Activated naive CD4-positive, alpha-beta T cell treated with anti-CD3 and anti-CD28 coated beads, Interleukin-2, amount 50 U/mL, for 16 hours (primary cell): ENCODE measurements at places on chromosomes 2 and 18.
A peak's percentile ranks its signal among the peaks of the same experiment; 100 is the strongest.

DNA sequence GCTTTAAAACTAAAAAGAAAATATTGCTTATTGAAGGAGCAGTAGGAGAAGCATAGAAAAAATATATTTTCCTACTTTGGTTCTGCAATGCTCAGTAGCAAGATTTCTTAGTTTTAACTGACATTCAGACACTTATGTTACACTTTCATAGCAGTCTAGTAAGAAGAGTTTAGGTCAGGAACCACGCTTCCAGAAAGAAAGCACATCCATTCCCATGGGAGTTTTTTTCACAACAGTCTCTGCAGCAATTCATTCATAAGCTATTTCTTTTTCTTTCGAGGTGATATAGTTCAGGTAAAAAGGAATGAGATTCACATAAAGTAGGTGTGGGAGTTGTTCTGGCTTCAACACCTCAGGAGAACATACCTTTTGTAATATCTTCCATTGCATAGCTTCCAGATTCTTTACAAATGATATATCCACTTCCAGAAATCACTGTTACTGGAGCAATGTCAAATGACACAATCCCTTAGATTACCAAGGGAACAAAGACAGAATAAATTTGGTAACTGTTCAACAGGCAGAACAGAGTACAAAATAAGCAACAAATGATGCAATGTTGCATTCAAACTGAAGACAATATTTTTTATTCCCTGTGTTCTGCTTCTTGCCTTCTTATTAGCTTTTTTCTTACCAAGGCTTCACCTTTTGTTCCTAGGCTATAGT, 95.2 kb upstream of the GULP1 start:
- no peak for DNase-seq

DNA sequence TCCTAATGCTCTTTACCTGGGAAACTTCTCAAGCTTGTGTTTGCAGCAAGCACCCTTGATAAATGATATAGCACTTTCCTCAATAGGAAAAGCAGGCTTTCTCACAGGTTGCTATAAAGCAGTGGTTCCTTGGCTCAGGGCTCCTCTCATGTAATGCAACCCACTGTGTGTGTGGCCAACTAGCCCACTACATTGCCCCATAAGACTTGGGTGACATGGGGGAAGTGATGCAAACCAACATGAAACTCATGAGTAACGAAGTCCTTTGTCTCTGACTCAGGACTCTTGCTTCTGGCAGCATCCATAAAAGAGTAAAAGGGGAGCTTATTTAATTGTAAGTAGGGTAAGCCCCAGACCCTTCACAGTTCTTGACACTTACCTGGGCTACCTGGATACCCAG, 106.9 kb downstream of the COL4A4 start:
- DNase-seq, result no peak

- no peak for DNase-seq
These were observed 19.7 kb downstream of the USP34 start for GRCh38 chr2:61451178-61451577.

DNA sequence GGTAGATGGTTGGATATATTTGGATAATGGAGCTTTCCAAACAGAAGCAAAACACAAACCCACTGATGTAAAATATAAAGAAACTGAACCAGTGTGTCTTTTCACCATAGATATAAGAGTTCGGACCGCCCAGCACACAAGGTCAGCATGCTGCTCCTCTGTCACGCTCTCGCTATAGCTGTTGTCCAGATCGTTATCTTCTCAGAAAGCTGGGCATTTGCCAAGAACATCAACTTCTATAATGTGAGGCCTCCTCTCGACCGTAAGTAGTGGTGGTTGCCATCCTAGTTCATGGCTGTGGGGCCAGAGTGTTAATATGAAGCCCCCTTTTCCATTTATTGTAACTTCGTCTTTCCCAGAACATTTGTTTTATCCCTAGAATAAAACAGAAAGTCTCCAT, 125.2 kb upstream of the LYPD6 start:
- DNase-seq, result no peak

DNA sequence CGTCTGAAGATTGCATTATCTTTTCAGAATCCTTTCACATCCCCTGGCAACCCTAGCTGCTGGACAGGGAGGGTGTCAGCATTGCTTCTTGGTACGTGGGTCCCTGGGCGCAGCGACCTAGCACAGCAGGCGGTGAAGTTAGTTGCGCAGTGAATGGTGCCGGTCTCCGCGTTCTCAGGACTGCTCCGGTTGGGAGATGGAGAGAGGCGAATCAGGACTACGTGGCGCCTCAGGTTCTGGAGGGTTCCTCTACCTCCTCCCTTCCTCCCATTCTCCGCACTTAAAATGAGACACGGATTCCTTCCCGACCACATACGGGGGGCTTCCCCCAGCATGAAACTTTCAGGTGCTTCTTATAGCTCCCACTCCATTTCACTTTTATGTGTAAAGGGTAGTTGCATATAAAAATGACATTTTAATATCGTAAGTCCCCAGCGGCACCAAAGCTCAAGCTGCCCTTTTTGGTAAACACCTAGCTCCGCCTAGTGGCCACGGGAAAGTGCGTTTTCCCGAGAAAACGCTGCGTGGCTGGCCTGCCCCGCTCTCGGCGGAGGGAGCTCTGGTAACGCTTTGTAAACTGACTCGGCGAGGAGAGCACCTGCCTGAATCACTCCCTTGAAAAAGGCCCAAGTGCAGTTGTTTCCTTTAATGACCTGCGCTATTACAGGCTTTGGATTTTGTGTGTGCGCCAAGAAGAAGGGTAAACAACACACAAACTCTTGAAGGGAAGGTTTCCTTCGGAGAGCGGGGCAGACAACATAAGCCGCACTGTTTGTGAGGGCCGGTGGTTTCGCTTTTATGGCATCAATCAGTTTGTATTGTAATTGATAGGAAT, 32.9 kb upstream of the INHBB start:
- DNase-seq, result peak; percentile 79

DNA sequence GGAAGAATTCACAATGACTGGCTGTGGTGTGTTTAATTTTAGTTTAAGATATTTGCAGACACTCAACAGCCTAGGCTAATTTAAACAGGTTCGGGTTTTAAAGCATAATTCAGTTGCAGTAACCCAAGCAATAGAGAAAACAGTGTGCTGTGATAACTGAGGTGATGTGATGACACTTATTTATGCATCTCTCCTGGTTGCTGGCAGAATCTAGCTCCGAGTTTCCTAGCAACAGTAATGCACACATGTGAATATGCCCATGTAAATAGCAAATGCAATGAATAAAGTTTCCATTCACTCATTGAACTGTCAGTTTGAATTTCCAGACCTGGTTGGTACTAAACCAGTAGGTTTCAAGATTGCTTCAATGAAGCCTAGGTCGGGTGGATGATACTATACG, 426.5 kb downstream of the TMX3 start:
- no peak for DNase-seq

DNA sequence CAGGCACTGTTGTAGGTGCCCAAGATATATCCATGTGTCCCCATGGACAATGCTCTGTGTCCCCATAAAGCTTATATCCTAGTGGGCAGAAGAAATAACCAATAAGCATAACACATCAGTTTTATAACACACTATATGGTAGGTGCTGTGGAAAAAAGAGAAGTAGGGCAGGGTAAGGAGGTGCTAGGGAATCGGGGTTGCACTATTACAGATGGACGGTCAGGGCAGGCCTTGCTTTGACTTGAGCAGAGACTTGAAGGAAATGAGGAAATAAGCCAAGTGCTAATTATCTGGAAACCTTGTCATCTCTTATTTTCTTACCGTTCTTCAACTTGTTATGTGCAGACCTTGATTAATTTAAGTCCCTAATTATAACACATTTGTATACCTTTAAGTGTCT, 82.0 kb downstream of the PHLPP1 start:
- no peak for DNase-seq

DNA sequence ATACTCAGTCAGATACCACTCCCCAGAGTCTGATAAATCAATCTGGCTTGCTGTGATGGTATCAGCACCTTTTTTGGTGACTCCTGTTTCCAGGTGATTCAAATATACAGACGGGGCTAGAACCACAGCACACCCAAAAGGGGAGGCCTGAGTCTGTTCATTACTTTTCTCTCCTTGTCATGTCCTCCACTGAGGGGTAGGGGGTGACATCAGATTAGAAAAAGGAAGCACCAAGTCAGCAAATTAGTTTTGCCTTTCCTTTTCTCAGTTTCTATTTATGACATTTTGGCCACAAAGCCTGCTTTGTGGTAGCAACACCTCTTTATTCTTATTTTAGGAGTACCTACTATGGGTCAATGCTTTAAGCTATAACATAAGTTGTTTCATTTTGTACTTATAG, 127.4 kb downstream of the CCDC102B start:
- no peak for DNase-seq

- peak; percentile 60 for DNase-seq
These were observed 45.2 kb downstream of the NCK2 start for GRCh38 chr2:105789745-105790460.

DNA sequence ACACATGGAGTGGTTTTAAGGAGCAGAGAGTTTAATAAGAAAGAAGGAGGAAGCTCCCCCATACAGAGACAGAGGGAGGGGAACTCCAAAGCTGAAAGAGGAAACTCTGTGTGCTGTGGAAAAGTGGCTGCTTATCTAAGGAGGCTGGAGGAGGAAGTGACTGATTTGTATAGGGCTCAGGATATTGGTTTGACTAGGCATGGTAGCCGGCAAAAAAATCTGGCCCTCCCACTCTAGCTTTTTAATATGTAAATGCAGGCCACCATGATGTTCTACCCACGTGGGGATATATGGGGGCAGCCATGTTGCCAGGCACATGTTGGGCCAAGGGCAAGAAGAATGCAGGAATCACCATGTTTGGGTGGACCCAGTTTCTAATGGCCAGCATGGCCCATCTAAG, 64.3 kb downstream of the HNMT start:
- DNase-seq, result no peak

DNA sequence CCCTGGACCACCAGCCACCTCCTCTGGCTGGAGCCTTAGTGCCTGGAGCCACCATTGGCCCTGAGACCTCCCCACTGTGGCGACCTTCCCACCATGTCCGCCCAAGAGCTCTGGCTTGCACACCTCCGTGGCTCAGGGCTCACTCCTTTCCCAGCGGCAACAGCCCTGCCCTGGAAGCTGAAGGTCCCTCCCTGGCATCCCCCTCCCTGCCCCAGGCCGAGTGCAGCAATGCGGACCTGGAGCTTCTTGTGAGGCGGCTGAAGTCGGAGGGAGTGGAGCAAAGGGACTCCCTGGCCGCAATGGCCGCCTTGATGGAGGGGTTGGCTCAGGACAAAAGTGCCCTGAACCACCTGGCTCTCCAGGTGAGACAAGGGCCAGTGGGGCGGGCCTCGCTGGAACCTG, 28.6 kb downstream of the CROCC2 start:
- DNase-seq, result no peak

GRCh38 chr2:233691443-233692433, 952 bp upstream of the UGT1A6 start:
- DNase-seq, result no peak

DNA sequence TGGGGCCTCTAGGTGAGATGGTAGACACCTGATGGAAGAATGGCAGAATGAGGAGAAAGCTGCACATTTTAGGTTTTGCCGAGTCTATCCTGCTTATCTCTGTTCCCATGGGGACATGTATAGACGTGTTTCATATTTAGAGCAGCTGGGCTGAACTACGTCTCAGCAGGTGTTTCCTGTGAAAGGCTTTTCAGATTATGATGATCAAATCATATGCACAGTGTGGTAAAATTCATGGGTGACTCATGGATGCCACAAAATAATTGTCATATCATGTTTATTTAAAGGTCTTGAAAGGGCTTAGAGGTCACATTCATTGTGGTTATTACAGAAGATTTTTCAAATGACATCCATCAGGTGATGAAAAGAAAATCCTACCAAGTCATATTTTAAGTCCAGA, 90.5 kb downstream of the ICOS start:
- no peak for DNase-seq

DNA sequence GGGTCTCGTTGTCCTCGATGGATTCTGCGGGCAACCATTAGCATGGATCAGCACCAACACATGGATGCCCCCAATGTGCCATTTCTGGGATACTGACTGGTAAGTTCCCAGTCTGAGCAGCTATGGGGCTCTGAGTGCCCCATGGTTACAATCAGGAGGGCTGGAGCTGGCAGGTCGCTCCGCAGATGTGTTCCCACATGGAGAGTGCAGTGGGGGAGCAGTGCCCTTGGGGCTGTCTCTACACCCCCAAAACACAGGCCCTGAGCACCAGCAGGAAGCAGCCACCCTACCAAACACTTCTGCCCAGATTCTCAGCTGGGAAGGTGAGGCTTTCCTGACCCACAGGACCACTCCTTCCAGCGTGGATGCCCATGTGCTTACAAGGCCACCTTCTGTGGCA, 8.0 kb downstream of the NGEF start:
- no peak for DNase-seq

GRCh38 chr18:22796113-22796512, 137.0 kb upstream of the RBBP8 start:
- no peak for DNase-seq

- no peak for DNase-seq
These were observed 200.1 kb downstream of the ARHGAP15 start for GRCh38 chr2:143329288-143329687.

GRCh38 chr18:76361219-76361618, 133.8 kb downstream of the ZNF516 start:
- DNase-seq, result no peak

- DNase-seq, result no peak
These were observed 128.7 kb downstream of the PLA2R1 start for GRCh38 chr2:159933727-159934049.

DNA sequence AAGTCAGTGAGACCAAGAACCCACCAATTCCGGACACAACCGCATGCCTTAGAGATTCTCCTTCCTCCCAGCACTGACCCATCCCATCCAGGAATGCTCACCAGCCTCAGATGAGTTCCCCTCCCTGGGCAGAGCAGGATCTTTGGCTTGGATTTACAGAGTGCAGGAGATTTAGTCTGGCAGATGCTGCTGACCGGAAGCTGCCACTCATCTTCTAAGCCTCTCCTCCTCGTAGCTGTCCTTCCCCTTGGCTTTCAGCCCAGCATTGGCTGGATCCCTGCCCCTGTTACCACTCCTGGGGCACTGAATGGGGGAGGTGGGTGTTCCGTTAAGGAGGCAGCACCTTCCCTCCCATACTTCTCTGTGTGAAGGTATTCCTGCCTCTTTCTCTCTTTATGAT, 53.2 kb downstream of the VWA3B start:
- DNase-seq, result no peak

DNA sequence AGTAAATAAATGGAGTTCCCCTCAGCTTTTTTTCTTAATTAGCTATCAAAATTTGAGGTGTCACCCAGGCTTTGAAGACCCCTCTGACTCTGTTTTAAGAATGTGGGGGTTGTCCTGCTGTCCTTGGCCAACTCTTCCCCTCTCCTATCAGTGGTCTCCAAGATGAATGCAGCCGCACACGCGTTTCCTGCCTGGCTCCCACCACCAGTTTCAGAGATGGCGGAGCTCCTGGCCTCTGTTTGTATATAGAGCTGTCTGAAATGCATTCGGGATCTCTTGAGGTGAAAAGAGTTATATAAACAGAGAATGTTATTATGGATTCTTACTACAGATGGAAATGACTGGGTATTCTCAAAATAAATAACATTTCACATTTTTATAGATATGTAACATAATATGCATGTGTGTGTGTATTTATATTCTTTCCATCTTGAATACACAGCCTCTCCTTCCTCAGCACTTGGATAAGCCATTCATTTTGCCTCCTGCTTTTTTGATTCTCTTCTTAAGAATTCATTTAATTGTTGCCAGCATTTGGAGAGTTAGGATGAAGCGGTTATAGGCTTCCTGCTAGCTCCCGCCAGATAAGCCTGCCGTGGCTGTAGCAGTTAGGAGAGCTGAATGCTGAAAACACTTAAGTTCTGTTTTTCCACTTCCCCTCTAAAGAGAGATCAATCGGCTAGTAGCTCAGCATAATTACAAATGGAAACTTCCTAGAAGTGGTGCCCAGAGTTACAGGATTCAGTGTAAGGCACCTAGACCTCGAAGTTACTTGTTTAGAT, 659.3 kb upstream of the FANCL start:
- DNase-seq, result no peak
